ENCODE measurements at places on chromosomes 12 and 14.

DNA sequence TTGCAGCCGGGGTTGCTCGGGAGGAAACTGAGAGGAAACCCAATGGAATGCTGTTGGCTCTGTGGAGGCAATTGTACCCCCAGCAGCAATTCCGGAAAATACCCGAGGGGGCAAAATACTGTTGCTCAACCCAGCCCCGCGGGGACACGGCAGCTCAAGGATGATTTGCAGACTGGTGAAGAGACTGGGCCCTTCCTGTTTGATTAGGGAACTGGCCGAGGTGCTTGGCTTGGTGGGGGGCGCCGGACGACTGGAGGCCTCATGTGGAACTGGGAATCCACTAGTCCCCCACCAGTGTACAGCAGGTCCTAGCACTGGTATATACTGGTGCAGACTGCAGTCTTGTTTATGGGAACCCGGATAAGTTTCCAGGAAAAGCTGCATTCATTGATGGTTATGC, 10.3 kb upstream of the RNASE12 start:
- DNase-seq, result no peak

GRCh38 chr14:80587096-80587724, 354.3 kb downstream of the CEP128 start:
- DNase-seq, result no peak

GRCh38 chr12:67804168-67804567, 155.6 kb downstream of the DYRK2 start:
- no peak for DNase-seq

- no peak for DNase-seq
These were observed 168.2 kb downstream of the EPS8 start for GRCh38 chr12:15620741-15621539.

DNA sequence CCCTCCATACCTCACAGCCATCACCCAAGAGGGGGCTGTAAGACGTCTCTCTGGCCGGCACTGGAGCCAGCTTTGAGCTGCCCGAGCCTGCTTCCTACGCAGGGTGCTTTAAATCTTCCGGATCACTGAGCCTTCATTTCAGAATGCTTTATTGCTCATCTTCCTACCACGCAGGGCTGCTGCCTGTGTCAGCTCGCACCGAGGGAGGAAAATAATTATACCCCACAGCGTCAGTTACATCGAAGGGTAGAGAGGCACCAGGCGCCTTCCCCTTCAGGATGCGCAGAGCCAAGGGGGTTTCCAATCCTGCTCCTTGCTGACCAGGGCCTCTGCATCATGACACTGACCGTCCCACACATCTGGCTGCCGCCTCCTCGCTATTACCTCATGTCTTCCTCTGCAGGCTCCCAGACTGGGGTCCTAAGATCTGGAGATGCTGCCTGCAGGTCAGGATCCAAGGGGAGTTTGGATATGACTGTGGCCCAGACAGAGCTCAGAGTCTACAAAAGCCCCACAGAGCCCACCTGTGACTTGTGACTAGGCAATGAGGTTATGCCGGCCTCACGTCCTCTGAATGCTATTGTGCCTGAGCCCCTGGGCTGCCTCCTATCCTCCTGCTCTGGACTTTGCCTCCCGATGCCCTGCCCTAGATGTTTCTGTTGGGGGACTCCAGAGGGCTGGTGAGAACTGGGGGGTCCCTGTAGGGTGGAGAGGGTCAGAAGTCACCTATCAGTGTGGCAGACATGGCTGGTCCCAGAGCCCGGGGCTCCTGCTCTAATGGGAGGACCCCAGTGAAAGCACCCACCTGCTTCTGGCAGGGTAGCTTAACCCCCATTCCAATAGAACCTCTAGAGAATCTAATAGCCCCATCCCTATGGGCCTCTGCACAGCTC, 220.3 kb upstream of the RTL1 start:
- DNase-seq, result peak; percentile 37

GRCh38 chr12:56628671-56629458, 1.3 kb downstream of the BAZ2A start:
- DNase-seq, result peak; percentile 79

GRCh38 chr12:128266541-128267130, 334 bp upstream of the TMEM132C start:
- DNase-seq, result no peak

- DNase-seq, result no peak
These were observed 34.9 kb downstream of the PTPN21 start for GRCh38 chr14:88519907-88520306.

GRCh38 chr12:107440606-107441005, 245.0 kb upstream of the PWP1 start:
- no peak for DNase-seq

DNA sequence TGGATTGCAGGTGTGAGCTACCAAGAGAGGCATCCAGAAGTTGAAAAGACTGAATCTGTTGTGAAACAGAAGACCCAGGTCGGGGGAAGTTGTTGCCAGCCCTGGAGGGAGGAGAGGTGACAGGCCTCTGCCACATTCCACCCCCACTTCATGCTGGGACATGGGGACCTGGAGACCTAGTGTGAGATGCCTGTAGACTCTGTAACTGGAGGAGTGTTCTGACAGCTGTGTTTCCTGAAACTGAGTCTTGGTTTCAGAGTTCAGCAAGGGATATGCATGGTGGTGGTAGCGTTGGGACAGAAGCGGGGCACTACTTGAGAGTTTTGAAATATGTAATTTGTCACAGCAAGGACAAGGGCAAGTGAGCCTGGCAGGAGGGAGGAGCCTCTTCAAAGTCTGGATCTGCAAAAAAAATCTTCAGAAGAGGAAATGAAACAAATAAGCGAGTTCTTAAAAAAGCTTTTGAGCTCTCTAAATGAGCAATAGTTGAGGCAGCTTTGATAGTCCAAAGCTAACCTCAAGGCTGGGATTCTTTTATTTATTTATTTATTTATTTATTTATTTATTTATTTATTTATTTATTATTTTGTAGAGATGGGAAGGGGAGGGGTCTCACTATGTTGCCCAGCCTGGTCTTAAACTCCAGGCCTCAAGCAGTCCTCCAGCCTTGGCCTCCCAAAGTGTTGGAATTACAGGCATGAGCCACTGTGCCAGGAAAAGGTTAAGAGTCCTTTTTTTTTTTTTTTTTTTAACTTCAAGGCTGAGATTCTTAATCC, 58.9 kb upstream of the EEA1 start:
- no peak for DNase-seq

GRCh38 chr12:115755725-115756085, 521.8 kb downstream of the MED13L start:
- no peak for DNase-seq

DNA sequence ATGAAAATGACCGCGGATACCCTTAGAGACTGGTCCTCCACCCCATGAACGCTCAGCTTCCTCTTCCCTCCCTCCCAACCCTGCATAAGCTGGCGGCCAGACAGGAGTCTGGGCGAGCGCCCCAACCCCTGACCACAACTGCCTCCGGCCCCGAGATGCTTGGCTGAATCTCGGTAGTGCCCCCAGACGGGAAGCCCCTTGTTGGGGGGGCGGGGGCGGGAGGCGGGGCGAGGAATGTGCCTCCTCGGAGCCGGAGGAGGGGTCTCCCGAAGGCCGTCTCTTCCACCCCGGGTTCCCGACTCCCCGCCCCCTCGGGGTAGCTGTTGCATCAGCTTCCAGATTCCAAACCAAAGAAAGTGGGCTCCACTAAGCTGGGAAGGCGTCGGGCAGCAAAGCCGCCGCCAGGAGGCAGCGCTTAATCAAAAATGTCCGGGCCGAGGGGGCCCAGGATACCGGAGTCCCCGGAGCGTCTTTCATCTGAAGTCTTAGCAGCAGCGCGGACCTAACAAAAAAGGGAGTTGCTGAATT, 7.1 kb upstream of the MRPL52 start:
- DNase-seq, result peak; percentile 94

DNA sequence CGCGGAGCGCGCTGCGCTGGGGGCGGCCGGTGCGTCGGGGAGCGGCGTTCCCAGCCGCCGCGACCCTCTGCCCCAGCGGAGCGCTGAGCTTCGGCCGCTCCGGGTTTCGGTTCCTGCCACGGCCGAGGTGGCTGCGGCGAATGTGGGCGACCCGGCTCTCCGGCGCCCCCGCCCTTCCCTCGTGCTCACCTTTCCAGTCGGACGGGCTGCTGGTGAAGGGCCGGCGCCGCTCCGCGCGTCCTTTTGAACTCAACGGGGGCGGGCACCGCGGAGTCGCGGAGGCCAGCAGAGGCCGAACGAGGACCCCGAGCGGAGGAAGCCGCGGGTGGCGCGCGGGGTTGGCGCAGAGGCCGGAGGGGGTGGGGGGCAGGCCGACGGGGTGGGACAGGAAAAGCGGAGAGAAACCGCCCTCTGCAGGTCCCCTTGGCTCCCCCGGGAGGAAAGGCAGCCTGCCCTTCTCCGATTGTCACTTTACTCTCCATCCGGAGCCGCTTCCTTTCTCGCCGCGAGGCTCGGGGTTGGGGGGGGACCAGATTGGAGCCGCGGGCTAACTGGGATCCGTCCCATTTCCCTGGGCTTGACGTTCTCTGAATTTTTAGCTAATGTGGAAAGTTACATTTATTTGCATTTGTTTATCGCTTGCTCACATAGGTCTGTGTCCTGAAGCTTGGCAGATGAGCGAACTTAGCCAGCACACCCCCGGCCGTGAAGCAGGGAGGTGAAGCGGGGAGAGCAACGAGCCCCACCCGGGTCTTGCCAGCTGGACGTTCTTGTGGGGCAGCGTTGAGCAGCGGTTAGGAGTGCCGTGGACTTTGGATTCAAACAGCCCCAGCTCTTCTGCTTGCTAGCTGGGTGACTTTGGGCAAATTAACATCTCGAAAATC, at the start of gene SMAGP:
Gene SMAGP (minus strand): TSS at position 349 of the 884 bp plus-strand sequence. CDS start 1,137 bp downstream, outside the sequence.
- peak; percentile 65 for DNase-seq

DNA sequence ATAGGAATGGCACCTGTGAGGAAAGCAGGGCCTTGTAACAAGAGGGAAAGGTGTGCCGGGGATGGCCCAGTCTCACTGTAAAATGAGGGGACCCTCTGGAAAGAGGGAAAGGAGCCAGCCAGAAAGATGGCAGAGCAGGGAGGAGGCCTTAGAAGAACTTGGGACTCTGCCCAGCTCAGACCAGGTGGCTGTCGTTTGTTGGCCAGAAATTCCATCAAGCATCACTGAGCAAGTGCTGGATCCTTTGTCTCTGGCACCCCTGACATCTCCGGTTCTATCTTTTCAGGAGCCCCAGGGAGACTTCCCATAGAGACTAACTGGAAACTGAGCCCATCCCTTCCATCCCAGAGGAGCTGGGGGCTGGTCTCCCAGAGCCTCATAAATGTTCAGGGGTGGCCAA, 43.3 kb downstream of the DEGS2 start:
- DNase-seq, result no peak
